ENCODE measurements at places on chromosomes 7 and 10. TPM values are rescaled to one million over a fixed set of nuclear protein-coding genes. Genes with fewer than 3 reads are reported as not detected.
A peak's percentile ranks its signal among the peaks of the same experiment; 100 is the strongest.

DNA sequence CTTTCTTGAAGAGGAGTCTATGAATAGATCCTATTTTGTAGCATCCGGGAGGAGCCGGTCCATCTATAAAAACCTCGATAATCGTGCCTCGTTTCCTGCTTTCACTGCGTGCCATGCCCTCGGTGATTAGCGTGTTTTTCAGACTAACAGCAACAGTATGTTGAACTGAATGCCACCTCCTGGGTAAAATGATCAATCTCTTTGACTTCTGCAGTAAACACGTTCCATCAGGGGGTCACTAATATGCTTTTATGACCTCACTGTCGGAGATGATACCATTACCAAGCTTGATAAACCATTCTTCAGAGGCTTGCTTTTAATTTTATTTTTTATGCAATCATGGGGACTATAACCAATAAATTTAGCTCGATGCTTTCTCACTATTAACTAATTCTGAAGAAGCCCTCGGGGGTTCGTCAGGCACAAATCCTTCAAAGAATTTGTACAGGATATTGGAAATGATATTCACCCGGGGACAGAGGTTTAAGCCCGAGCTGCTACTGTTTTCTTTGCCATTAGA lies 228.3 kb downstream of the ADARB2 start:
- DNase-seq: no peak

DNA sequence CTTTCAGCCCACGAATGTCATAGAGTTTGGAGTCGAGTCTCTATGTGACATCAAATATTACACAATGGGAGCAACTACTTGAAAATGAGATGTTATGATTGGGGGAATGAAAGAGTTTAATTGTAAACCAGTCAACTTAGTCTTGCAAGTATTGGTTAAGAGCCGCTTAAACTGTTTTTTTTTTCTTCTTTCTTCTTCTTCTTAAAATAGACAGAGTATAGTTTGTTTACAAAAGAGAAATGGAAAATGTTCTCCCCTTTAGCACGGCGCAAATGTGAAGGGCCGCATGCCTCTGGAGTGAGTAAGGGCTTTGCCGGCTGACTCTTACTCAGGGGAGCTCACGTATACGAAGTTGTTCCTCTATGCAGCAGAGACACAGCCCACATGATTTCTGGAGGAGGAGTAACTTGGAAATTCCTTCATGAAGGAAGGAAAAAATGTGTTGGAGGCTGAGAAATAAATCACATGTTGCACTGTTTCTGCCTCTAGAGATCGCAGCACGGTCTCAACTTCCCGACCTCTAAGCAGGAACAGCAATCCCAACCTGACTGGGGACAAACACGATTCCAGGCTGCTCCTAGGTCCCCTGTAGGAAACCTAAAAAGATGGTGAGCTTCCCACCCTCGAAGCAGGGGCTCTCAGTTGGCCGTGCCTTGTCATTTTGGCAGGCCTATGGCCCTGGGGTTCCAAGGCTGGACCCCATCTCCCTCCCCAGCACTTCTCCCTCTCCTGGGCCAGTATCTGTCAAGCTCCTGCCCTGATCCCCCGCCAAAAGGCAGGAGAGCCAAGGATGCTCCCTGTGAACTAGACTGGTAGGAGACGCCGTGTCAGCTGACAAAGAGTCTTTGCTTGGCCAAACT lies 44.8 kb downstream of the MYOF start:
- peak; percentile 92 for DNase-seq

The CYP26C1 gene
- total RNA-seq: 0.09 TPM

The NKX1-2 gene
- total RNA-seq: not detected

GRCh38 chr7:87853237-87853864 lies 22.8 kb downstream of the SLC25A40 start:
- DNase-seq: no peak

DNA sequence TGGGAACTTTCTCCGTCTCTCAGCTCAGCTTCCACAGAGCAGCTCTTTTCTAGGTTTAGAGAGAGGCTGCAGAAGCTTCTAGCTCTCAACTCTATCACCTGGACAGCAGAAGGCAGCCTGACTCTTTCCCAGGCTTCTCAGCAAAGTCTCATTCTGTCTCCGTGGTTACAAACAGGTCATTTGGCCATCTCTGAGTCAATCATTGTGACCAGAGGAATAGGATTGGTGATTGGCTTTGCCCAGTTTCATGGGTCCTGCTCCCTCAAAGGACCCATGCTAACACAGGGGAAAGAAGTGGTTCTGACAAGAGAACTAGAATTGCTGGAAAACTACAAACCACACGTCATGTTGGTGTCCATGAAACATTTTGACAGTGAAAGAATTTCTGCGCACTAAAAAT lies 43.6 kb downstream of the PRR15 start:
- no peak for DNase-seq

The ITGA8 gene
- total RNA-seq: 23.7 TPM

DNA sequence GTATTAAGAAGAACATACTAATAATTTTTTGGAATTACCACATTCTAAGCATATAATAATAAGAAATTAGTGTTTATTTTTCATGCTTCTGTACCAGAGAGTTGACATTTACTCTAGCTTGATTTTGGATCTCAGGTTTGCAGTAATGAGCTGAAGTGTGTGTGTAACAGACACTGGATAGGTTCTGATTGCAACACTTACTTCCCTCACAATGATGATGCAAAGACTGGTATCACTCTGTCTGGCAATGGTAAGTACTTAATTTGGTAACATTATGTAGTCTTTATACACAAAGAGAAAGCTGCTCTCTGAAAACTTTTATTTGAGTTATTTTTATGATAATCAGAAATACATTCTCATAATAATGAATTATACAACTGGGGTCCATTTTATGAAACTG lies 54.1 kb downstream of the SRI start:
- no peak for DNase-seq

DNA sequence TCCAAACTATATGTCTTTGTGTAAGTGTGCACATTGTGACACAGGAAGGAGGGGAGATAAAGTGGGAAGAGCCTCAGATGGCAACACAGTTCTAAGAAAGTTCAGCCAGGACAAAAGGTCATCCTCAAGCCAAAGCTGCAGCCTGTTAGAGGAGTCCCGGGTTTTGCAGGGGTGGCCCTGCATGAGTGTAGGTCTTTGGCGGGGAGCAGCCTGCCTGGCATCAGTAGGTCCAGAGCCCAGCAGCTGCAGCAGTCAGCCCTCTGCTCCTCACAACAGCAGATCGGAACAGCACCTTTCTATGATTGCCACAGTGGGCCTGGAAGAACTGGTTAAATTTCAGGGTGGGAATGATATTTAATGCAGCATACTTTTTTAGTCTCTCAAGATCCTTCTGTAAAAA lies 13.5 kb upstream of the VDAC2 start:
- DNase-seq: no peak

The ZNF503 gene
- 34.2 TPM for total RNA-seq

GRCh38 chr7:26891400-26892350 lies 27.3 kb upstream of the SKAP2 start:
- DNase-seq: no peak

Measured in left lung (tissue), 14 donors.